ENCODE measurements at places on chromosomes 7 and 10.

DNA sequence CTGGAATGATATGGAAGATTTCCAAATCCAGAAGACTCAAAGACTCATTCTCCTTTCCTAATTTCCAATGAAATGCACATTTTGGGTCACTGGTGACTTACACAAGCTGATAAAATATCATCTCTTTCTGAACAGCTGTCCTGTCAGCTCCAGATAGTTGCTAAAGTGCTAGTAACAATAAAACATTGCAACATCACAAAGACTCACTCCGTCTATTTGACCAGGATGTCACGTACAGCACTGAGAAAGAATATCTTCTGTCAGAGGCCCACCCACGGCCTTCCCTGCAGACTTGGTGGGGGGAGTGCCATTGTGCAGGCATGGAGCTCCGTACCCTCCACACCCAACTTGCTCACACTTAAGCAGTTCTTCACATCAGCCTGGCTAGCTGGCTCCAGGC is 78.9 kb upstream of the EGR2 start:
- no peak for DNase-seq

GRCh38 chr7:126541406-126541805 is 711.3 kb downstream of the GRM8 start:
- no peak for DNase-seq

DNA sequence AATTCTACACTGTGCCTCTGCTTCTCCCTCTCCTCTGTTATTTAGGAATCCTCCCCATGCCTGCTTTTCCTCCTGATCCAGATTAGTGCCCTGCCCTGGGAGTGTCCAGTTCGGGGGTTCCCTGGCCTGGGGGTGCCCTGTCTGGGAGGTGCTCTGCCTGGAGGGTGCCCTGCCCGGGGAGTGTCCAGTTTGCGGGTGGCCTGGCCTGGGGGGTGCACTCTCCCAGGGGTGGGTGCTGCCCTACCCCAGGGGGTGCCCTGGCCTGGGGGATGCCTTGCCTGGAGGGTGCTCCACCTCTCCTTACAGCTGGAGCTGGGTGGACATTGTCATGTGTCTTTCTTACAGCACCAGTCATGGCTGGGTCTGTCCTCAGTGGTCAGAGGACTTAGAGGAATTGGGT is 20.2 kb downstream of the RAMP3 start:
- no peak for DNase-seq

DNA sequence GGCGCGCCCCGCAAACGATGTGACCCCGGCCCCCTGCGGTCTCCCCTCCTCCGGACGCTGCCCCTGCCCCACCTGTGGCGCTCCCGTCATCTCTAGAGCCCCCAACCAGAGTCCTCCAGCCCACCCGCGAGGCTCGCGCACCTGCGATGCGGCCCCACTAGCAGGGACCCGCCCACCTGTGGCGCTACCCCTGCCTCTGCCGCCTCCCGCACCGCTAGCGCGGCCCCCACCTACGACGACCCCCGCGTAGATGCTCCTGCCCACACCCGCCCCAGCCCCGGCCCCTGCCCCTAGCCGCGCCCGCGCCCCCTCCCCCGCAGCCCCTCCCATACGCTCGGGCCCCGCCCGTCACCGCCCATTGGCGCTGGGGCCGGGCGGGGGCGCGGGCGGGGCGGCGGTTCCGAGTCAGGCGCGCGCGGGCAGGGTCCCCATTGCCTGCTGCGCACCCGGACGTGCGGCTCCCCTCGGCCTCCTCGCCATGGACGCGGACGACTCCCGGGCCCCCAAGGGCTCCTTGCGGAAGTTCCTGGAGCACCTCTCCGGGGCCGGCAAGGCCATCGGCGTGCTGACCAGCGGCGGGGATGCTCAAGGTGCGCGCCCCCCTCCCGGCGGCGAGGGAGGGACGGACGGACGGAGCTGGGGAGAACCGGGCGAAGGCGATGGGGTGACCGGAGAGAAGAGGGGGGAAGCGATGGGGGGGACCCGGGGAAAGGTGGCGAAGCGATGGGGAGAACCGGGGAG is at the start of gene PFKP:
PFKP (plus strand) TSS at position 431 of the 741 bp plus-strand sequence; CDS start at position 479, 48 bp downstream.
- peak; percentile 48 for DNase-seq

DNA sequence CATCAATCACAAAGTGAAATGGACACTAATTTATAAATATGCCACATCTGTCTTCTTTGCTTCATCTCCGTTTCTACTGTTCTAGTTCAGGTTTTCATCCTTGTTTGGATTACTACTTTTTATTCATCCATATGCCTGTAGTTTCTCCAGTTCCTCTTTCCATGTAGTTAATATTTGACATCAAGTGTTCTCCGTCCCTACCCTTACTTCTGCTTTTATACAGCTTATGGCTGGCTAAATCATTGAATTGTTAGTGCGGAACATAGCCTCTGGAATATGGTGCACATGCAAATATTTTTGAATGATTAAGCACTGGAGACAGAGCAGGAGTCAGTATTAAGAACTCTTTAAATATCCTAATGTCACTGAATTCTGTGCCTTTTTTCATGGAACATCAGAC is 230.0 kb upstream of the PPP1R3A start:
- no peak for DNase-seq

DNA sequence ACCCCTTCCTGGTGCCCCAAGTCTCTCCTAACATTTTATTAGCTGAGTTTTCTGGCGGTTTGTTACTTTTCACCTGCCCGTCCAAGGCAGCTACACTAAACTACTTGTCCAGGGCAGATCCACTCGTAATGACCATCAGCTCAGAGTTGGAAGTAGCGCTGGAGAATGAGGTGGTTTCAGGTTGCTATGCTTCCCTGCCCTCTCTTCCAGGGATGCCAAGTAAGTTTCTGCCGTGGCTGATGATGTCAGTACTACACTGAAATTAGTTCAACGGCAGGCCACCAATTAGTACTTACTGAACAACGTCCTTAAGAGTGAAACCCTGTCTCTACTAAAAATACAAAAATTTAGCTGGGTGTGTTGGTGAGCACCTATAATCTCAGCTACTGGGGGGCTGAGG is 55.2 kb downstream of the DIP2C start:
- no peak for DNase-seq

DNA sequence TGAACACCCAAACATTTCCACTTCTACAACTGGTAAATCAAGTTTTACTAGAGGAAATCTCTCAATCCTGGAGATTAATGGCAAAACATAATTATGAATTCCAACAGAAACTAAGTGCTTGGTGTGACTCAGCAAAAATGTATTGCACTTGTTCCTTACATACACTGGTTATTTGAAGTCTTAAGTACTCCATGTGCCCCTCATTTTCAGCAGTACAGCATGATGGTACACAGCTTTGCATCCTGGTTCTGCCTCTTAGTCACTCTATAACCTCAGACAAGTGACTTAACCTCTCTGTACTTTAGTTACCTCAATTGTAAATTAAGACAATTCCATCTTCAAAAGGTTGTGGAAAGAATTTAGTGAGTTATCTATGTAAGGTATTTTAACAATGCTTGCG is 12.9 kb downstream of the SLC16A12 start:
- no peak for DNase-seq

DNA sequence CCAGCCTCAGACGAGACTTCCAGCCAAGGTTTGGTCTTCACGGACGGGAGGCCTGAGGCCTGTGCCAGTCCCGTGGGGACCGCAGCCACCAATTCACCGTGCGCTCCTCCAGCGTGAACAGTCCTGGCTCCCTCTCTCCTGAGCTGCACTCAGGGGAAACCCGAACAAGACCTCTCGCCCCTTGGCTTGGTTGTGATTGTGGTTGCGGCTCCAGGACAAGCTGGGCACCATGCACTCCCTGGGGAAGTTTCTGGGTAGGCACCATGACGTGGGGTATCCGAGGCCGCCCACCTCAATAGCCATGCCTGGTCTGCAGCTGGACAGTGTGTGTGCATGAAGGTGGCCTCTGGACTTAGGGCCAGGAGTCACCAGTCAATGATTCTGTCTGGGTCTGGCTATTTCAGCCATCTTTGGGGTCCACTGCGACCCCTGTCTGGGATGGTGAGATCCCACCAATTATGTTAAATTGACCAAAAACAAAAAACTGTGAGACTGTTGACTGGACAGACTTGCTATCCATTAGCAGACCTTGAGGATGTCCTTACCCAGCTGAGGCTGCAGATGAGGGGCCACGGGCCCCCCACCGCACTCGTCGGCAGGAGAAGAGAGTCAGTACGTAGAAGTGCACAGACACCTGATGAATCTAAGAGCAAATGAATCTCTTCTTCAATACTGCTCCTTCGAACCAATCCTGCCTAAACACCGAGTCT is 33.5 kb upstream of the EN2 start:
- no peak for DNase-seq

GRCh38 chr10:22427890-22428571 is 82.7 kb downstream of the SPAG6 start:
- no peak for DNase-seq

GRCh38 chr10:133457100-133457841 is 3.5 kb downstream of the SCART1 start:
- DNase-seq: no peak

DNA sequence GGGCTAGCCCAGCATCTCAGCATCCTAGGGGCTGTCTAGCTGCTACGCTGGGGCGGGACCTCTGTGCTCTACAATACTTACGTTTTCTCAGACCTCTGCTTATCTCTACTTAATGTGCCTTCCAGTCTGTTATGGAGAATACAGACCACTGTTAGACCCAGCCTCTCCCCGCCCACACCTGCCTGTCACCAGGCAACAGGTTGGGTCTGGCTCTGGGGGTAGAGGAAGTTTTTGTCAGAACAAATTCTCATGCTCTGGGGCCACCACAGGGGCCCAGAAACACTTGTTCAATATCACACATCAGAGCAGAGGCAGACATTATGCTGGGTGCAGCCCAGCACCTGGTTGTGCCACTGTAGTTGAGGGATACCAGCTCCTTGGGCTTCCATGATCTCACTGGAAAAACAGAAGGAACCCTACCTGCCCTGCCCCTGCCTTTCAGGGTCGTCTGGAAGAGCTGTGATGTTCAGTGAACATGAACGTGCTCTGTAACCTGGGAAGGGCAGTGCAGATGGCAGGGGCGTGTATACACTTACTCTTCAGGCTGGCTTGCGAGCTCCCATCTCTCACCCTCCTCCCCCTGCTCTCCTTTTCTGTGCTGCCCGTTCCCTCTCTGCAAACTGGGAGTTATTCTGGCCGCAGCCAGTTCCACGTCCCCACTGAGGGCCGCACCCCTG is 135.2 kb upstream of the PODXL start:
- DNase-seq: no peak

- no peak for DNase-seq
These were observed 11.1 kb upstream of the LRRC27 start for GRCh38 chr10:132320654-132321469.

DNA sequence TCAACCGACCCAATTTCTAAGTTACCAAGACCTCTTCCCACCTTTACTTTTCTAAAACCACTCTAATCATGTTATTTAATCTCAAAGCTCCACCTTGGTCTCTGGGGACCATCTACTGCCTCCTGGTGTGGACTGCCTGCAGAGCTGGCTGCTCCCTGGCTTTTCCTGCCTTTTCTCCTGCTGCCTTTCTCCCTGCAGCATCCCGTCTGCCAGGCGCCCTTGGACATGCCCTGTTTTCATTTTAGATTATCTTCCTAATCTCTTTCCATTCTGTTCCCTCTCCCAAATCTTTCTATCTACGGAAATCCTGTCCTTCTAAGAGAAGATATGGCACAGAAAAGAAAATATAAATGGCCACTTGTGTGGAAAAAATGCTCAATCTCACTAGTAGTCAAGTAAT is 23.1 kb downstream of the TCAF1 start:
- DNase-seq: no peak

- DNase-seq: peak; percentile 77
These were observed 724 bp downstream of the BBIP1 start for GRCh38 chr10:110918269-110918642.

DNA sequence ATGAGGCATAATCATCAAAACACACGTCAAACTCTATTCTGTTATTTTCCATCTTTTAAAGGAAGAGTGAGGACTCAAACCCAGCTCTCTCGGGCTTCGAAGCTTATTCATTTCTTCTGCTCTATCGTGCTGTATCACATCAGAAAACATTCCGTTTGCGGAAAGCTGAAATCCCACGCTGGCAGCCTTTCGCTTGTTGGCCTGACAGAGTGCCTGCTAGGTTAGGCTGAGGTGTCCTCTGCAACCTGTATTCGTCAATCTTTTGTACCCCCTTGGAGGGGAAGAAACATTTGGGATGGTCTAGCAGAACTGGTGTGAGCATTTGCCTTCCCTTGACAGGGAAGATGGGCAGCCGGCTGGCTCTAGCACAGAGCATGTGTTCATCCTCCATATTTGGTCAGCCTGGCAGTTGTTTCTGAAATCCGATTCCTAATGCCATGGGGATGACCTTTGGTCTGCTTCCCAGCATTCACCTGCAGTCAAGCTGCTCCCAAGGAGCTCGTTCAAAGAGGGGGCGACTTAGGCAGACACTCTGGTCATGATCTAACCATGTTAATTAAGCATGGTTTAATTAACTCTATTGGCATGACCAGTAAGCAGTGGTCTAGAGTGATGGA is 55.2 kb downstream of the TACC2 start:
- no peak for DNase-seq

DNA sequence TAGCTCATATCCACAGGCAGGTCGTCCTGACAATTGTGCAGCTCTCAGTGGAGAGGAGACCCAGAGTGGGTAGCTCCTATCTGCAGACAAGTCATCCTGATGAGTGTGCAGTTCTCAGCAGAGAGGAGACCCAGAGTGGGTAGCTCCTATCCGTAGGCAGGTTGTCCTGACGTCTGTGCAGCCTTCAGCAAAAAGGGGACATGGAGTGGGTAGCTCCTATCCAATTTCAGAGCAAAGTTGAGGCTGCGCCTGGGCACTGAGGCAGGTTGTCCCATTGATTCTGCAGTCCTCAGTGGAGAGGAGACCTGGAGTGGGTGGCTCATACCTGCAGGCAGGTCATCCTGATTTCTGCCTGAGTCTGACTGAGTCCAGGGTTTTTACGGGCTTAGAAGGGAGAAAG is 111.8 kb downstream of the HPSE2 start:
- no peak for DNase-seq

DNA sequence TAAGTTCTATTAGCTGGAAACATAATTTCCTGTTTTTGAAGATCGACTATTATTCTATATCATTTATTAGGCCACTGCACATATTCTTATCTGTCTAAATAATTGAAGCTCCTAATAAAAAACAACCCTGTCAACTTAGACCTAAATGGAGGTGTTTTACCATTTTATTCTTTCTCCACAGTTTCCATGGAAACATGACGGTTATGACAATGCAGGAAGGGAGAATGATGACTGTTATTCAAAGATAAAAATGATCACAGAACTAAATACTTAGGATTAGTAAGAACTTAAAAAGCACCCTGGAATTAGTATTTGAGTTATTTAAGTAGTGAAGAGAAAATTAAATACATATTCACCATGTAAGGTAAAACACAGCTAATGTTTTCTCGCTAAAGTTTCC is 119.9 kb upstream of the DKK1 start:
- DNase-seq: no peak

DNA sequence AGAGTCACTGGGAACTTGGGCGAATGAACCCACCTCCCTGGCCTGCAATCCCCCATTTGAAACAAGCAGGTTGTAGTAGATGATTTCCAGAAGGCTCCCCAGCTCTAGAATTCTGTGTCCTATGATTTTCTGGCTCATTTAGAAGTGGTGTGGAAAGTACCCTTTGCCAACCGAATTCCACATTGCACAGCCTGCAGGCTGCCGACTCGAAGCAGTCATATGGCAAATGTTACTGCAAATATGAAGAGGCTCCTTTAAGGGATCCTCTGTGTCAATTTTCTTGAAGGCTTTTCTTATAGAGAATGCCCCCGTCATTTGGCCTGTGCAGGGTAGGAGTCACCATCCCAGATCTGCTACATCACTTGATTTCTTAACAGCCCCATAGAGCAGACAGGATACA is 5.6 kb downstream of the PODXL start:
- DNase-seq: no peak

Data from stimulated activated CD8-positive, alpha-beta memory T cell treated with anti-CD3 and anti-CD28 coated beads, Interleukin-4, amount 100 ng/mL, for 4 hours (primary cell).